ENCODE measurements at places on chromosomes 6 and 20.

DNA sequence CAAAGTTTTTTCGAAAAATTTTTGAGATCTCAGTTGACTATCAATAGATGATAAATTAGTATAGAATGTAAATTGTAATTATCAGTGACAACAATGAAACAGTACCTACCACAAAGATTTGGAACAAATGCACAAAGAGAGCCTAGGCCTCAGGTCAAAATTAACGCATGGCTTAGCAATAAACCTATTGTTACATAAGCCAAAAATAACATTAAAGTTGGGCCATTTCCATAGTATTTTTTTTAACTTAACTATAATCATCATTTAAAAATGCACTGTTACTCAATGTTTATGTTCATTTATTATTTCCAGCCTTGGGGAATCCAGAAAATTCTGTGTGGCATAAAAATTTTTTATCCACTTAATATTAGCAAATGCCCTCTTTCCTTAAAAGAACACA is 117.0 kb downstream of the EPB41L2 start:
- DNase-seq: no peak

DNA sequence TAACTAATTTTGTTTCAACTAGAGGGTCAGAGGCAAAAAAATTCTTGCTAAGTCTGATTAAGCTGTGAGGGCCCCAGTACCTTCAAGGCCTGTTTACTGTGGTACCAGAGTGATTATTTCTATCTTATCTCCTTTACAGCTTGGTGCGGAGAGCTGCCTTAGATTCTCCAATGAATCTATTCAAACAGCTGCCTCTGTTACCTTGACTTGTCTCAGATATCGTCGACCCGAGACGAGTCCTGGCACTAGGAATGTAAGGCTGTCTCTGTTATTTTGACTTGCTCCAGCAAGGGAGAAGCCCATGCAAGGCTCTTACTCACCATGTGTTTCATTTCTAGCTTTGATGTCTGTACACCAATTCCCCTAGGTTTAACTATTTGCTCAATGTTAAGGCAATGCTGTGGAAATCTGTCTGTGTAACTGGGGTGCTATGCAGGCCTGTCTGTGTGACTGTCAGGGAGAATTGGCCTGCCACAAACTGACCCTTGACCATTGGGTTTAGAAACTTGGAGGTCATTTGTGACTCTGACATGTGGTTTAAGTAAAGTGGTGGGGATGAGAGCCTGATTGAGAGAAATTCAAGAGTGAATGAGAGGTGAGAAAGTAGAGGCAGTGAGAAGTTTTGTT is 10.4 kb upstream of the FKBPL start:
- DNase-seq: no peak

- DNase-seq: no peak
These were observed 12.9 kb downstream of the FARS2 start for GRCh38 chr6:5274231-5274630.

GRCh38 chr6:147392917-147393625 is 115.4 kb upstream of the SAMD5 start:
- DNase-seq: no peak

- no peak for DNase-seq
These were observed 27.0 kb downstream of the ITCH start for GRCh38 chr20:34389954-34390555.

DNA sequence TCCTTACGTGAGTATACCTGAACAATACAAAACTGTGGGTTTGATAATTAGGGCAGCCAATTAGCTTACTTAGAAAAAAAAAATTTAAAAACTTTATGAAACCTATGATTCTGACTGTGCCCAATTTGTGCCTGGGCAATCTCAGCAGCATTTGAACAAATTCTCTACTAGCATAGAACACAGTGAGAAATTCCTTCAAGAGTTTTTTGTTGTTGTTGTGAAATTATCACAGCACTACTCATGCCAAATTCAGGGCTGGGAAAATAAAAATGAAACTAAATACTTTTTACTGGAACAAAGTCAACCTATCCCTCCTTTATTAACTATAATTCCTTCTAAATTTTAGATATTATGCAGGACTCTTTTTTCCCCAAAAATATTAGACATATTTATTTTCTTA is 42.9 kb downstream of the POU3F2 start:
- no peak for DNase-seq

- DNase-seq: no peak
These were observed 68.1 kb downstream of the DLL1 start for GRCh38 chr6:170222498-170223471.

DNA sequence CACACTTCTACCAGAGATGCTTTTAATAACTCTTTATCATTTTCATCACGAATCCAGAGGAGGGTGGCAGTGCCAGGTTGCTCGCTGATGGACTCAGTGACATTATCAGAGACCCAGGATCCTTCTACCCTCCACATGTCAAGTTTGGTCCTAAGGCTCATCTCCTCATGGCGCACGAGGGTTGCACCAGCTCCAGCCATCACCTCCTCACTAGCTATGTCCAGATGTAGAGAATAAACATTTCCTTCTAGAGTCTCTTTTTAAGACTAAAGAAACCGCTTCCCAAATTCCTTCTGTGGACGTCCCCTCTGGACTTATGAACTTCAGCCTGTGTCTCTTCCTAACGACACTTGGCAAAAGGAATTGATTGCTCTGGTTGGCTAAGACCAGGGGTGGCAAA is 178.7 kb downstream of the BMP7 start:
- no peak for DNase-seq

DNA sequence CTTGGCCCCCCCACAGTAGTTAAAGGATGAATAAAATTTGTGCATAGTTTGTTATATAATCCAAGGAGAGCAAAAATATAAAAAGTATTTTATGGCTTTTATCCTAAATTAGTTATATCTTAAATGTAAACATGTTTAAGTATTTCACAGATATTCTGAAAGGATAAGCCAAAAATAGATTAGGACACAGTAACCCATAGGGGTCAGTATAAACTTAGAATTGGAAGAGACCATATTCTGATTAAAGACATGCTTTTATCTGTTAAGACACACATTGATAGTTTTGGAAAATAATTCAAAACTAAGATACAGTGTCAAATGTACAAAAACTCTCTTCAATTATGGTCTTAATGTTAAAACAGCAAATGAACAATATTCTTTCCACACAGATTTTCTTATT is 4.5 kb upstream of the SERINC1 start:
- DNase-seq: no peak

- no peak for DNase-seq
These were observed 33.1 kb upstream of the LCA5 start for GRCh38 chr6:79570129-79571029.

GRCh38 chr6:118770112-118770788 is 118.9 kb upstream of the CEP85L start:
- no peak for DNase-seq

DNA sequence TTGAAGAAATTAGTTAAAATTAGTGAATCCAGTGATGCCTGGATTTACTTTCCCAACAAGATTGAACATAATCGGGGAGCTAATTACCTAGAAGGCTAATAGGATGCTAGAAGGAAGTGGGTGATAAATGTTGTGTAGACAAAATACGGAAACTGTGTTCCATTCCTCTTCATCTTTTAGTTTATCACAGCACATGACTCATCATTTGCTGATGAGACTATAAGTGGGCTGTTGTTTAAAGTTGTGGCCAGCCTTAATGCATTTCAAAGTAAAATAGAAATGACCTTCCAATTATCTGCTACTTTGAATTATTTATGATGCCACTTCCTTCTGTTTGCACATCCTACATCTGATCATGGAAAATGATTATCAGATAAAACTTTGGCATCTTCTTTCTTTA is 43.4 kb downstream of the OGFRL1 start:
- DNase-seq: no peak

- no peak for DNase-seq
These were observed 34.7 kb downstream of the PLEKHG1 start for GRCh38 chr6:150634176-150634963.

DNA sequence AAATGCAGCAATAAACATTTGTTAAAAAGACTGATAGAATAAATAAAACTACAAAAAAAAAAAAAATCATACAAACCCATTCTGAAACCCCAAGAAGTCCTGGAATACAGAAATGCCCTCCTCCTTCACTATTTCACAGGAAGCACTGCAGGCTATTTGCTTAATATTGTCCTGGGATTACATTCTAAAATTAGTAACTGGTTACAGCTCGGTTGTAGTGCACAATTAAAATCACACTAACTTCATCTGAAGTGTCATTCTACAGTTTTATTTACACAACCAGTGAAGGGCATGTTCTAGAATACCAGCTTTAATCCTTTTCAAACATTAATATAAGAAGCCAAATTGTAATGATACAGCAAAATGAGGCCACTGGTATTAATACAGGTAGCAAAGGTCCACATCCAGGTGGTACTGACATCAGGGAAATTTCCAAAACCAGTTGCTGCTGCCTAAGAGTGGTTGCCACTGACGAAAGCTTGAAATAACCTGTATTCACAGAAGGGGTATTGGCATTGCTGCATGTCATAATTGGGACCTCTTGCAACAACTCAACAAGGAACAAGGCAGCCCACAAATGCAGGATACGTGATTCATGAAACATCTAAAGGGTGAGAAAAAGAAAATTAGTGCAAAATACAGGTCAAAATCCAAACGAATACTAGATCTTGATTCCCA is 26.9 kb downstream of the AKIRIN2 start:
- no peak for DNase-seq

- no peak for DNase-seq
These were observed 292.4 kb upstream of the CHD6 start for GRCh38 chr20:41910558-41910957.

DNA sequence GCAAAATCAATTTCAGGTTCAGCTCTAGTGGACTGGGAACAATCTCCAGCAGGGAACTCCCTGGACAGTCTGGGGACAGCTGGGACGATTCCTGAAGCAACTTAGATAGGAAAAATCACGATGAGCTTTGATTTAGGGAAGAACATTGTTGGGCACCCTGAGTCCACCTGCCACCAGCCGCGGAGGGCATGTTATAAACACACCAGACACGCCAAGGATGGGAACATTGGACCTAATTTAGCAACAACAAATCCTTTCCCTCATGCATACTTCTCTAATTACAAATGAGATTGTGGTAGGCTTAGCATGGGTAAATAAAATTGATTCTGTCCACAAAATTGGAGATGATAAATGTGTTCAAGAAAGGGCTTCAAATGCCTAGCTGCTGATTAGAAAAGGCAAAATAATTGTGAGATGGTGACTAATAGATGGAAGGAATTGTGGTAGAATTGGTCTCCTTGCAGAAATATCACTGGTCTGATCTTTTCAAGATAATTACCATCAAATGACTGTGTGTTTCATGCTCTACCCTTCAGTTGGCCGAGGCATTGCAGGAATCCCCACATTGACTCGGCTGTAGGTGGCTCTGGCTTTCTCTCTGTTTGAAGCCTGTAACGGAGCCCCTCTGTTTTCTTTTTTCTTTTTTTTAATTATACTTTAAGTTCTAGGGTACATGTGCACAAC is 6.1 kb upstream of the NANP start:
- DNase-seq: no peak

GRCh38 chr6:134674562-134674961 is 275.3 kb downstream of the ALDH8A1 start:
- no peak for DNase-seq

DNA sequence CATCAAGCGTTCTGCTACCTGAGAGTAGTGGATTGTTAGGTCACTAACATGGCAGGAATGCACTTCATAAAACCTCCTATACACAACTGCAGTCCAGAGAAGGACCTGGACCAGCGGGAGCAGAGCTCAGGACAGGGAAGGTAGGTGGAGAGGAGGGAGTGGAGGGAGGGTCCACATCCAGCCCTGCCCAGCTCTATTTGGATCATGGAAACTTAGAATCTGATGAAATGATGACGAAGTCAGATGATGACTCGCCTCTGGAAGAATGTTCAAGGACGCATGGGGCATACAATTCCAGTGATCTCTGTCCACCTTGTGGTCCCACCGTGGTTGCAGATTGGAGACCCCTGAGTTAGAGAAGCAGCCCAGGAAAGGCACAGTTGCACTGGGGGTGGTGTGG is 68.8 kb downstream of the CLIC5 start:
- no peak for DNase-seq

GRCh38 chr6:36973647-36974046 is 12.3 kb downstream of the MTCH1 start:
- no peak for DNase-seq

- DNase-seq: no peak
These were observed 48.3 kb upstream of the TBC1D32 start for GRCh38 chr6:121382467-121383121.

DNA sequence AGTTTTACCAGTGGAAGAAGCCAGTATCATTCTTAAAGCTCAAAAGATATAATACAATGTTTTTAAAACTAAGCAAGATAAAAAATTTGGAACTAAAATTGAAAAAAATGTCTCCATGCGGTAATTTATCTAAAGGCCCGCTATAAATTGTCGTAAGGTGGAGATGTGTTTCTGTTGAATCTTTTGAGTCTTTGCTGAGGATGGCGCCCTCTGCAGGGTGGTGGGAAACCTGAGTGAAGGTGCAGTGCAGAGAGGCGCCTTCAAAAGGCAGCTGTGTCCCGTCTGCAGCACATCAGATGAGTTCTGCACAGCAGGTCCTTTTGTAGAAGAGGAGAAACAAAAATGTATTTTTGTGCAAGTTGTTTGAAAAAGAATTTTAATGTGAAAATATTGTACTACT is 29.4 kb upstream of the KIF25 start:
- DNase-seq: no peak

DNA sequence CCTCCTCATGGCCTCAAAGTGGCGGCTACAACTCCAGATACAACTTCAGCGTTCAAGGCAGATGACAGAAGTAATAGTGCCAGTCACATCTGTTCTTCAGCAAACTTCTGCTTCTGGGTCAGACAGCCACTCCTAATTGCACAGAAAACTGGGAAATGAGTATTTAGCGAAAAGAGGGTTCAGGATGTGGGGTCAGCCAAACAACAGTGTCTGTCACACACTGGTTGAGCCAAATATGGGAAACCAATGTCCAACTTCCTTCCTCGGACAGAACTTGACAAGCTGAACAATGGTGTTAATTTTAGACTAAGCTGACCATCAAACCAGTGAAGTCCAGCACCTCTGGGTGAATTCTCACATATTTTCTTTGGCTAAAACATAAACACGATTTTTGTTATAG is 22.1 kb downstream of the NUDT3 start:
- no peak for DNase-seq

- no peak for DNase-seq
These were observed 406.0 kb downstream of the GRIK2 start for GRCh38 chr6:101799531-101799930.

DNA sequence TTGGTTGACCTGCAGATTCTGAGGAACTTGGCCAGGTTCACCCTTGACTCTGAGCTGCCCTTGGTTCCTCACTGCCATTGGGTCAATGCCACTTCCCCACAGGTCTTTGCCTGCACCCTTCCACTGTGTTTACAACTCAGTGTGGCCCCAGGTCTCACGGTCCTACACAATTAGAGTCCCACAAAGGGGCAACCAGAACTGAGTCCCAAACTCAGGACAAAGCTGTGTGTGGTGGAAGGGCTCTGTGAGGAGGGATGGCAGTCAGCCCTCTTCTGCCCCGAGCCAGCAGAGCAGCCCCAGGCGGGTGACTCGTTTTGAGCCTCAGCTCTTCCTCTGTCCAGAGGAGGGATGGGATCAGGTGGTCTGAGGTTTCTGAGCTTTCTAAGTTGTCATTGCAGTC is 69.5 kb downstream of the NPEPL1 start:
- no peak for DNase-seq

Measured in activated gamma-delta T cell treated with anti-CD3 and anti-CD28 coated beads, Interleukin-2, amount 50 U/mL, for 16 hours (primary cell).